ENCODE measurements at places on chromosomes 13 and 19.

- DNase-seq: no peak
Measured at GRCh38 chr13:61463024-61463423, 47.4 kb upstream of the PCDH20 start.

- DNase-seq: no peak
Measured at GRCh38 chr13:52833296-52833875, 15.1 kb downstream of the PCDH8 start.

DNA sequence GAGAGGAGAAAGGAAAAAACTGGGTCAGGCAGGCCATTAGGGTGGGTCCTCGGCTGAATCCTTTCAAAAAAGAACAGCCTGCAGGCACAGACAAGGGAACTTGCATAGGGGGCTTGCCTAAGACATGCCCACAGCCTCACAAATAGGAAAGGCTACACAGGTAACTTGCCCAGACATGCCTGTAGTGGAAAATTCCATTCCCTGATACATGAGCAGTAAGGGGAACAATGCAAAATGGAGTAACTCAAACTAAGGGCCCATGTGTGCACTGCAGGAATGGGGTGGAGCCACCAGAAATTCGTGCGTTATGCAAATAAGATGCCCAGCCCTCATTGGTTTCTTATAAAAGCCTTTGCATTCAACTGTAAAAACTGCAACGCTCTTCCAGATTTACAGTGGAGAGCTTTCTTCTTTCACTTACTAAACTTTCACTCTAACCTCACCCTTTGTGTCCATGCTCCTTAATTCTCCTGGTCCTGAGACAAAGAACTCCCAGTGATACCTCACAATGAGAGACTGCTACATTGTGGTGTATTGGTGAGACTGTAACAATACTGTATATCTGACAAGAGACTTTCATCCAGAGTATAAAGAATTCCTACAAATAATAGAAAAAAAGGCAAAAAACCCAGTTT is 59.5 kb upstream of the SLITRK1 start:
- DNase-seq: no peak

- no peak for DNase-seq
Measured at GRCh38 chr19:6499052-6499790, 2.9 kb downstream of the TUBB4A start.

DNA sequence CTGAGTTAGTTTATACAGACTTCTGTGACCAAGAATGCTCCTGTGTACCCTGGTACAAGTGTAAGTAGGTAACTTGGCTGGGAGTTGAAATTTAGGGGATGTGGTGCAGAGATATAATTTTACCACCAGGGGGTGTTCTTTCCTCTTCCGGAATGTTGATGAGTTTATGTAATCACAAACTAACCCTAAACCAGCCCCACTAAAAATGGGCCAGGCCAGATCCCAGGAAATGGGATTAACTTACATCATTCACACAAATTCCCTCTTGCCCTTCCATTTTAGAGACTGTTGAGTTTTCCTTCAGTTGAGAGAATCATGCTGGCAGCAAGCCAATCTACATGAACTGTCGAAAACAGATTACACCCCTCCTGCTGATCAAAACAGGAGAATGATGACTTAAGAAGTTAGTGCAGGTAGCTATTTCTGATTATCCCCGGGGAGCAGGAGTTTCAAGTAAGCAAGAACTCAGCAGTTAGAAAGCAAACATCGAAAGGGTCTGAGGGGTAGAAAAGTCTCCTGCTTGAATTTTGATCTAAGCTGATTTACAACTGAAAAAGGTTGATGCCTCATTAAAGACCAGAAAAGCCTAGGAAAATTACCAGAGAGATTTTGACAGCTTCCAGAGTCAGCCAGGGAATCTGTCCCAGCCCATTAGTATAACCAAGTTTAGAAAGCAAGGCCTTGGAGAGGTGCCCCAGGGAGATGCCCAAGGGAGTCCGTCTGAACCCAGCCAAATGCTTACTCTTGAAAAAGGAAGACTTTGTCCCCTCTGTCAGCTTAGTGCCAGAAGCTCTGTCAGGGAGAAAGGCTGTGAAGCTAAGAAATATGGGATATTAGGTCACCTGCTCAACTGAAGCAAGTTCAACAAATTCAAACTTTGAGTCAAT is 32.3 kb upstream of the MED4 start:
- peak; percentile 49 for DNase-seq

- no peak for DNase-seq
Measured at GRCh38 chr19:16889366-16889882, 625 bp downstream of the F2RL3 start.
